Activated CD4-positive, alpha-beta T cell treated with anti-CD3 and anti-CD28 coated beads, Interleukin-2, amount 10 ng/mL, durations not matched to agents 7 days and 5 days (primary cell): ENCODE measurements at places on chromosomes 6 and 20.

GRCh38 chr6:15439410-15440025 lies 193.6 kb downstream of the JARID2 start:
- peaks cover 32% of the 10 kb centered on the region for H3K36me3 ChIP-seq
- H3K27ac ChIP-seq, result peak overlapping the region; percentile 85
- DNase-seq, result no peak
- H3K4me1 ChIP-seq, result peaks cover 87% of the 10 kb centered on the region
- peak overlapping the region; percentile 30 for H3K4me3 ChIP-seq

DNA sequence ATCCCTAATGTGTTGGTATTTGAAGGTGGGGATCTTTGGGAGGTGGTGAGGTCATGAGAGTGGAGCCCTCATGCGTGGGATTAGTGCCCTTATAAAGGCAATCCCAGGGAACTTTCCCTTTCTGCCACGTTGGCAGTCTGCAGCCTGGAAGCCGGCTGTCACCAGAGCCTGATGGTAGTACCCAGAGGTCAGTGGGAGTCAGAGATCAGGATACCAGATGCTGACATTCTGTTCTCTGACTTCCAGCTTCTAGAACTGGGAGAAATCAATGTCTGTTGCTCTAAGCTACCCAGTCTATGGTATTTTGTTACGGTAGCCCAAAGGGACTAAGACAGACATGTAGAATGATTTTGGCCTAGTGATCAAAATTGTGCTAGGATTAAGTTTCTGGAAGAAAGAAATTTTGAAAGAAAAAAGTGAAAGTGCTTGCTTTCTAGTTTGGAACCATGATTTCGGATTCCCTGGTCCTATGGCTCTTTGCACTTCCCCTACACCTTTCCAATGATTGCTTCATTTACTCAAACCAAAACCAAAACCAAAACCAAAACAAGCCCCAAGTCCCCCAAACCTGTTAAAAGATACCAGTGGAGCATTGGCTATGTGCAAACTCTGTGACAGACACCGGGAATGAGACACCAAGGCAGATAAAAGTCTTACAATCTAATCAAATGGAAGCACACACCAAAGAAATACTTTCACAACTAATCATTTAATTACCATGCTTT lies 173.7 kb upstream of the ZNF217 start:
- peak; percentile 20 for DNase-seq
- H3K27me3 ChIP-seq, result no peaks in the 10 kb centered on the region
- no peak overlapping the region for H3K27ac ChIP-seq
- no peaks in the 10 kb centered on the region for H3K36me3 ChIP-seq
- peaks cover 15% of the 10 kb centered on the region for H3K4me1 ChIP-seq
- H3K4me3 ChIP-seq, result no peak overlapping the region

GRCh38 chr6:29236634-29237033 lies 64.9 kb upstream of the OR14J1 start:
- DNase-seq, result no peak
- H3K36me3 ChIP-seq, result no peaks in the 10 kb centered on the region
- H3K27me3 ChIP-seq, result peaks cover 11% of the 10 kb centered on the region
- no peak overlapping the region for H3K4me3 ChIP-seq
- no peak overlapping the region for H3K27ac ChIP-seq

- DNase-seq, result no peak
- H3K4me3 ChIP-seq, result no peak overlapping the region
- H3K27me3 ChIP-seq, result no peaks in the 10 kb centered on the region
- peaks cover 34% of the 10 kb centered on the region for H3K4me1 ChIP-seq
Observed at GRCh38 chr6:87573307-87574024, 16.3 kb downstream of the RARS2 start.

DNA sequence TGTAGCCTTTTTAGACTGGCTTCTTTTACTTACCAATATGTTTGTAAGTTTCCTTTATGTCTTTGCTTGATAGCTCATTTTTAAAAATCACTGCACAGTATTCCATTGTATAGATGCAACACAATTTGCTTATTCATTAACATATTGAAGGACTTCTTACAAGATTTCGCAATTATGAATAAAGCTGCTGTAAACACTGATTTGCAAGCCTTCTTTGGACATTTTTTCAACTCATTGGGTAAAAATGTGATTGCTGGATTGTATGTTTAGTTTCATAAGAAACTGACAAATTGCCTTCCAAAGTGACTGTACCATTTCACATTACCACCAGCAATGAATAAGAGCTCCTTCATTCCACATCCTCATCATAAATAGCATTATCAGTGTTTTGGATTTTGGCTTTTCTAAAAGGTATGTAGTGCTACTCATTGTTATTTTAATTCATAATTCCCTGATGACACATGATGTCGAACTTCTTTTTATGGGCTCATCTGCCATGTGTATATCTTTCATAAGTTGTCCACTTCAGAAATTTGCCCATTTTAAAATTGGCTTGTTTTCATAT lies 80.7 kb downstream of the TFAP2B start:
- H3K27ac ChIP-seq, result no peak overlapping the region
- H3K36me3 ChIP-seq, result no peaks in the 10 kb centered on the region
- no peaks in the 10 kb centered on the region for H3K27me3 ChIP-seq
- H3K4me3 ChIP-seq, result no peak overlapping the region

DNA sequence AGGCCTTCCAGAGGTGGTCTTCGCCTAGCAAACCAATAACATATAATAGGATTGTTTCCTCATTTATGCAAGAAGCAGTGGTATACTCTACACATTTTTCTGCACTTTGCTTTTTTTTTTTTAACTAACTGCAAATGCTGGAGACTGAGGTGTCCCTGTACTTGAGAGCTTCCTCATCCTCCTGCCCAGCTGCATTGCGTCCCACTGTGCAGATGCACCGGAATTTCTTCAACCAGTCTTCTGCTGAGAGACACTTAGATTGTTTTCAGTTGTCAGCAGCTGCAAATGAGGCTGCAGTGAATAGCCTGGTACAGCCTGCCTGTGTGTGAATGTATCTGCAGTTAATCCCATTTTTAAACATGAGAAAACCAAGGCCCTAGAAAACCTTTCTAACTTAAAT lies 11.5 kb downstream of the FGD2 start:
- no peaks in the 10 kb centered on the region for H3K36me3 ChIP-seq
- no peak overlapping the region for H3K27ac ChIP-seq
- no peak overlapping the region for H3K4me3 ChIP-seq
- DNase-seq, result no peak

DNA sequence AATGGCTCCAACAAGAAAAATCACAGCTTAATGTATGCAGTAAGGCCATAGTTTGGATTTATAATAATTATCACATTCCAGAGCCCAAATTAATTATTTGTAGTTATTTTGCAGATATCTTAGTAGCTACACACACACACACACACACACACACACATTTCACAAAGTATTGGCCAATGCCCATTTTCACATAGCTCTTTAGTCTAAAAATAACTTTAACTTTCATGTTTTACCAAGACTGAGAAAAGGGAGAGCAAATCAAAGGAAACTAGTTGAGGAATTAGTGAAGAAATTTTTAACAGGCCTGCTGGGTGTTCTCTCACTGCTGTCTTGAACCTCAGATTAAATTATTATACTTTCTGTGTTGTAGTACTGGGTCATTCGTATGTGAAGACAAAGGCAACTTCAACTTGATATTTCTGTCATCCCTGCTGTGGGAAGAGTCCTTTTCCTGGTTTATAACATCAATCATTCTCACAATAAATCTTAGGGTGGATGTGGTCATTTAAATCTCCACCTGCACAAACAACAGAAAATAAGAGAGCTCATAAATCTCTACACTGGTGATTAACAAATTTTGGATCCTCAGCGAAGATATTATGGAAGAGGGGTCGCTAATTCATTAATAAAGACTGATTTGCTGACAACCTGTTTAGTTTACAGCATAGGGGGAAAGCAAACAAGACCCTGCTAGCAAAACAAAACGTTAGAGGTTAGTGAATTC lies 1.6 kb upstream of the TCF21 start:
- peaks cover 16% of the 10 kb centered on the region for H3K4me1 ChIP-seq
- peaks cover 64% of the 10 kb centered on the region for H3K27me3 ChIP-seq
- H3K36me3 ChIP-seq, result no peaks in the 10 kb centered on the region
- DNase-seq, result no peak
- no peak overlapping the region for H3K27ac ChIP-seq

DNA sequence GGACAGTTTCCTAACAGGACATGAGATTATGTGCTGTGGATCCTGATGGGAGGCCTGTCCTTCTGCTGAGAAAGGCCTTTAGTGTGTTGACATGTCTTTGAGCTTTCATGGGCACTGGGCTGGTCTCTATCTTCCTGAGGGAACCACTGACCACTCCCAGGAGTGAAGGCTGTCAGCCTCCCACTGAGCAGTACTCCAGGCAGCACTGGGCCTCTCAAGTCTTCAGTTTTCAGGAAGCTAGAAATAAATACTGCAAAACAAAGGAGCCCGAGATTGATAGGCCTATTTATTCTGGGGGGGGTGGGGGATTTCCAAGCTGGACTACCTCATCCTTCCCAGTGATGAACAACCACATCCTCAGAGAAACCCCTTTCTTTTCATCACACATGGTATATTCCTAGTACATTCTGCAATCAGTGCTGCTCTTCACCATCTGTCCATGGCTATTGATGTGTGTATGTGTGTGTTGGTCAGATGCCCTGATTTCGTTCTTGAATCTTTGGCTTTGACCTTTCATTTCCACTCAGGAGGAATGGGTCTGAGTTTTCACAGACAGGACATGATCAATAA lies 180.9 kb upstream of the SPTLC3 start:
- no peaks in the 10 kb centered on the region for H3K4me1 ChIP-seq
- no peaks in the 10 kb centered on the region for H3K36me3 ChIP-seq
- no peak for DNase-seq
- H3K27ac ChIP-seq, result no peak overlapping the region
- no peak overlapping the region for H3K4me3 ChIP-seq

DNA sequence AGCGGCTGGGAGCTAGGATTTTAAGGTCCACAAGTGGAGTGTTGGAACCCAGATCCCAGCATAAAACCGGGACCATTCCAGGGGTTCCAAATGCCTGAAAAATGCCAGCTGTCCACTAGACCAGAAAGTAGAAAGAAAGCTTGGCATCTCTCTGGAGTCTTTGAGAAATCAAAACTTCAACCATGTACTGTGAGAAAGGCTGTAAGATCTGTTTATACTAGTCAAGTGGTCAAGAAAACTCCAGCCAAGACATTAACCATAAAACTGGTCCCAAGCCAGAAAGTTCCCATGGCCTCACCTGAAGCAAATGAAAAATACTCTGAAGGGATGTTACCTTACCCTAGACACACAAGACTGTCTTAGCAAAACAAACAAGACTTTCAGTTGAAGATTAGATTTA lies 112.6 kb downstream of the DCDC2 start:
- DNase-seq, result no peak
- no peaks in the 10 kb centered on the region for H3K4me1 ChIP-seq
- H3K27me3 ChIP-seq, result peaks cover 10% of the 10 kb centered on the region
- no peak overlapping the region for H3K4me3 ChIP-seq
- no peaks in the 10 kb centered on the region for H3K36me3 ChIP-seq
- H3K27ac ChIP-seq, result no peak overlapping the region

DNA sequence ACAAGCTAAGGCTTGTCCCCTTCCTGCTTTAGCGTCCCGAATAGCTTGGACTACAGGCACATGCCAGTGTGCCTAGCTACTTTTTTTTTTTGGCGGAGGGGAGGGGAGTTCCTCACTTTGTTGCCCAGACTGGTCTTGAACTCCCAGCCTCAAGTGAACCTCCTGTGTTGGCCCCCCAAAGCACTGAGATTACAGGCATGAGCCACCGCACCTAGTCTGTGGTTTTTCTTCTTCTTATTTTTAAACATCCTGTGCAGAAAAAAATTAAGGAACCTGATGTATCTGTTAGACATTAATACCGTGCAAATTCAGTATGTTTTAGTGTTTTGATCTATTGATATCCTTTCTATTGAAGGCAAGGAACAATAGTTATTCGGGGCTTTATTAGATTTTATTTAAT lies 25.7 kb downstream of the HIVEP1 start:
- peaks cover 21% of the 10 kb centered on the region for H3K36me3 ChIP-seq
- DNase-seq, result no peak
- H3K27ac ChIP-seq, result peak overlapping the region; percentile 34
- H3K4me1 ChIP-seq, result peaks cover 65% of the 10 kb centered on the region
- H3K27me3 ChIP-seq, result no peaks in the 10 kb centered on the region

DNA sequence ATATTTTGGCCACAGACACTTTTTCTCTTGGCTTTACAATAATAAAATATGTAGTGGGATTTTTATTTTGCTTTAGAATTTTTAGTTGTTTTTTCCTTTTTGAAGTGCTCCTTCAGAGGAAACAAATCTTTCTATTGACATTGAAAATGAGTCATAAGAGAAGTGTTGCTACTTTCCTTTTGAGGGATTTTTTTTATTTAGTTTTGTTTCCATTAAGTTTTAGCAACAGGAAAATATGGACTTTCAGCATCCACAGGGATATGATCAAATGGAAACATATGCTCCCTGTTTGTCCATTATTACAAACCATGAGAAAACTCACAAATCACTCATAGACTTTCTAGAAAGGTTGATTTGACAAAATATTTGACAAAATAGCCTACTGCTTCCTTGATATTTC lies 65.3 kb upstream of the BMP2 start:
- DNase-seq, result no peak
- H3K27ac ChIP-seq, result no peak overlapping the region
- no peaks in the 10 kb centered on the region for H3K4me1 ChIP-seq
